Stromal cell of bone marrow (primary cell): ENCODE measurements at places on chromosomes 1 and 21.

DNA sequence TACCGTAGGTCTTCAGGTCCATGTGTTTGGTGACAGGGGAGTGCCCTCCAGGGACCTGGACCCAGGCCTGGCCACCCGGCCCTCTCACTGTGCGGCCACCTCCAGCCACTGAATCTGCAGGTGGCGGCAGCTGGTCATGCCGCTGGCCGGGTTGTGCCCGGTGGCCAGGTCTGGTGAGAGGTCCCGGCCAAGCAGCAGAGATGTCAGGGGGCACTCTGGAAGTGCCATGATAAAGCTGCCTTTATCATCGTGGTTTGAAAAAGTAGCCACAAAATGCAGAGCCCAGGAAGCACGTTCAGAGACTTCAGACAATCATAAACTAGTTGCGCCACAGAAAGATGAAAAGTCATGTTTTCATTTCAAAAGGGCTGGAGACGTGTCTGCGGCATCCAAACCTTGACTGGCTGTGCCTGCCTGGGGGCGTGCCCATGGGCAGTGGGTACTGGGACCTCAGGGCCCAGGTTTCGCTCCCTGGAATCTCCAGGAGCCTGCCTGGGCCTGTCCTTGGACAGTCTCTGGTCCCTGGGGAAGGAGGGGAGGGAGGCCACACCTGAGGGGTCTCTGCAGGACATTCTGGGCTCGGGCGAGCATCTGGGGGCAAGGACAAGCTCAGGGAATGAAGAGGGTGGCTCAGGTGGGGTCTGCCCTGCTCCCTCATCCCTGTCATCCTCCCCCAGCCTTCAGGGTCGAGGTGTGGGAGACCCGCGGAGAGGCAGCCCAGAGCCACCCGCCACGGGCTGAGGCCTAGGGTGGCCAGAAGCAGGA, 44.9 kb downstream of the COL18A1 start:
- DNase-seq = no peak

GRCh38 chr1:180057883-180058396, 96.7 kb upstream of the QSOX1 start:
- DNase-seq = no peak

GRCh38 chr1:35650416-35650815, 9.1 kb upstream of the PSMB2 start:
- DNase-seq = no peak

DNA sequence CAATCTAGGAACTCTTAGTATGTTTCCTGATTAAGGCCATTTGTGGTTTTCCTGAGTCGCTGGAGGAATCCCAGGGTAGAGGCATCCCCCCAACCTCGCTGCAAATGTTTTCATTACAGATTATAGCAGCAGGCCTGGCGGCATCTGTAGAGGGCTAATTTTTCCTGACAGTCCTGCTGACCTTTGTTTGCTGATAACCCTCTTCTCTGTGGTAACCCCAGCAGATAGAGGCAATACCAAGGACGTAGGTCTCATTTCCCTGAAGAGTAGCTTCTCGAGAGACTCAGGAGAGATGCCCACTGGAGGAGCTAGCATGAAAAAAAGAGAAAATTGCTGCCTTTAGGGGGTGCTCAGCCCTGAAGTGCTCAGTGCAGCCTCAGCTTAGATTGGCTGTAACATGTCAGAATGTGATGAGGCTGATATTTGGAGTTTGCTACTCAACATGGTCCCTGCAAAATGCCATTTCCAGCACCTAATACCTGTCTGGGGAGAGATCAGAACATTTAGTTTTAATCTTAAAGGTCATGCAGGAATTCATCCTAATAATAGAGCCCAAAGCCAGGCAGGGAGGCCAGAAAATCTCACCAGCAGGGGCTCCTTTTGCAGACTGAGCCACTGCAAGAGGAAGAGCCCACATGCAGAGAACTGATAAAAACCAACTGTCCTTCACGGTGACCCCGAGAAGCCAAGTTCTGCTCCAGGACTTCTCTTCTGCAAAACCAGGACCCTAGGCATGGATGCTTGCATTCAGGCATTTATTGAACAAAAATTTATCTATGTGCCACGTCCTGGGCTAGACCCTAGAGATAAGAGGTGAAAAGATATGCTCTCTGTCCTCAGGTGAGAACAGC, 184.5 kb downstream of the KAZN start:
- no peak for DNase-seq

DNA sequence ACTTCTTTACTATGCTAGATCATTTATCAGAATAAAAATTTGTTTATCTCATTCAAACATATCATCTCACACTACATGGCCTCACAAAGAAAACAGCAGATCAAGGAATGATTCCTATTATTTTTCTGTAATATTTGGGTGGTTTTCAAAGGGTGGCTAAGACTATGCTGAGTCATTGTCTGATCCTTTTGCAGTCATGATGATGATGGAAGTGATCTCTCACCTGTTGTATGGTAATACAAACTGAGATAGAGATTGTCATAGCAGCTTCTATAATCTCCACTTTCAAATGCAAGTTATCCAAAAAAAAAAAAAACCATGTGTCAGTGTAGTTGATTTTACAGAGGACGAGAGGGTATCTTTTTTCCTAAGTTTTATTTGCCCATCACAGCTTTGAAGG, 37.2 kb upstream of the GBP5 start:
- no peak for DNase-seq

DNA sequence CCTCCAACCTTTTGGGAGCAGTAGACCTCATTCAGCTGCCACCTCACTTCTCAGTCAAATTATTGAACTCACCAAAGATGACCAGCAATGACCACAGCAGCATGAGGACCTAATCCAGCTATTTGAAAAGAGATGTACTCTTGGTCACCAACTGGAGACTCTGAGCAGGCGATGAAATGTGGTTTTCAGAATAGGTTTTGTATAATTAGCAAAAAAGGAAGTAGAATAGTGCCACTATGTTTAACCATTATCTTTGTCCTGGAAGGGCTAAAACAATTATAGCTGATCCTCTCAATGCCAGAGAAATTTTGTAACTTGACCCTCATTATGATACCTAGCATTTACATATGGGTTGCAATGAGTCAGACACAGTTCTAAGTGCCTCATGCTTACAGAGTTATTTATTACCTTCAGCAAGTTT, at the start of gene FCRL2:
Gene FCRL2, minus strand, starts transcription at position 162 of the 421 bp plus-strand sequence. Its CDS starts 59 bp downstream, at position 103.
- DNase-seq = no peak

DNA sequence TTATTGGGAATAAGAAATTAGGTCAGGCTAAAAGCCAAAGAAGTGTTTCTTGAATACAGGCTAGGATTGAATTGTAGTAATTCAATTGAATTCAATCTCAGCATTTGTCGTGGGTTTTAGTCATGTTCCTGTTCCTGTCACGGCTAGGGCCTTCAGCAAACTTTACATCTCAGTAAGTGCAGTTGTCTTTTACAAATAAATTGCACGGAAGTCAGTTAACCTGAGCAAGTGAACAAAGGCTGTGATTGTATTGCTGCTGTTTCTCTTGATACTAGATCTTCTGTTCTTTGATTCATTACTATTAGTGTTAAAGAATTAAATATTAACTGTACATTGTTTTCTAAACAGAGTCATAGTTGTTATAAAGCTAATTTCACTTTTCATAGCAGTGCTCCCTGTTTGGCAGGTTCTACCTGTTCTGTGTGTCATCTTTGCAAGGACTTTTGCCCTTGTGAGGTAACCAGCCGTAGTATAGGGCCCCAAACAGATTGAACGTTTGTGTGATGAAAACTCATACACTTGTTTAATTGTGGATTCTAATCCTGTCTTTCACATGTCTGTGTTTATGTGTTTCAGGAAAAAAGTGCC, 164.4 kb downstream of the EDEM3 start:
- no peak for DNase-seq

DNA sequence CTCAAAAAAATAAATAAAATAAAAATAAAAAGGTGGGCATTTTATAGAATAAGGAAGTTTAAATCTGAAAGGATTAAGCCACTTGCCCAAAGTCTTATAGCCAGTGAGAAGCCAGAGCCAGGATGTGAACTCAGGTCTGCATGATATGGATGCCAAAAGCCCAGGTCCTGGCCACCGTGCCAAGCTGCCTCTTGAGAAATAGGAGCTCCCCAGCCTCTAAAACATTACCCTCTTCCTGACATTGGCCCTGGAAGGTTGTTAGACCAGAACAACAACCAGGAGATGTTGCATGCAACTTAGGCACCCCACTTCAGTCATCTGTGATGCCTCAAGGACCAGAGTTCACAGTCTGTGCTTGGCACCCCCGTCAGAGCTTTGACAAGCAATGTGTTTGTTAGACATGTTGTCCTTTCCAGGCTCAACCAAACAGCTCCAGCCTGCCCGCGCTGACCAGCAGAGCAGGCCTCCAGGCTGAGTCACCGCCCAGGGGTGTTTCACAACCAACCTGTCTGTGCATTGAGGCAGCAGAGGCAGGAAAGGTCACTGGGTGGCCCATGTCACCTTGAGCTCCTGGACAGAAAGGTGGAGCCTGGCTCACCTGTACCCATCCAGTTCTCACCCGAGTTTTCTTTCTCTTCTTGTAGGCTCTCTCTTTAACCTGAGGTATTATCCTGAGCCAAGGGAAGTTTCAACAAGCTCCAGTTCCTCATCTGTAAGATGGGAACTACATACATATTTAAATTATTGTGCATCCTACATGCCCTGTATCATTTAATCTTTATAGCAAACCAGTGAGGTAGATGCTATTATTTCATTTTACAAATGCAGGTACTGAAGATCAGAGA, 14.9 kb upstream of the MED18 start:
- peak; percentile 13 for DNase-seq
